ENCODE measurements at places on chromosomes 1 and 21.

DNA sequence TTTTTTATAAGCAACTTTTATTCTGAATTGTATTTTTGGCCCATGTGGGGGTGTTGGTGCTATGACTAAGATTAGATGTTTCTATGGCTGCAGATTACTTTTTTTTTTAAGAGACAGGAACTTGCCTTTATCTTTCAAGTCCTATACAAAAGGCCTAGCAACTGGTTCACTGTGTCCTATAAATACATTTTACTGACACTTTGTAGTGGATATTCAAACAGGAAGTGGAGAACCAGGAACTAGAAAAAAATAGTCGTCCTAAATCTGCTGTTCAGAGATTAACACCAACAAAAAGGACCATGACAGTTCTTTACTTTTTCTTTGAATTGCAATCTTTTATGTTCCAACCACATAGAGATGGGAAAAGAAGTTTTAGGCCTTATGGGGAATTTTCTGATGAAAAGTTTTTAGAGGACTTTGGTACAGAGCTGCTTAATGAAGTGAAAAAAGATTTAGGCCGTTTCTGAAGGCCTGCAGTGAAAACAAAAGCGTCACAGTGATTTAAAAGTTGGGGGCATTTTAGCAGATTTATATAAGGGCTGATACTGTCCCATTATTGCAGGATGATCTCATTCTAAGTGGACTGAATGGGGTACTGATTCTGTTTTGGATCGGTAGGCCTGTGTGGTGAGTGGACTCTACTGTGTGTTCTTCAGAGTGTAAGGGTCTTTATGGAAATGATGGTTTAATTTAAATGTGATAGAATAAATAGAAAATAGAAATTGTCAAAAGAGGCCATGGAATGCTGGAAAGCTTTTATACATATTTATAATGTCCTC, 136.4 kb upstream of the DEPDC1 start:
- peak; percentile 9 for DNase-seq

GRCh38 chr1:93435443-93435842, 12.5 kb upstream of the FNBP1L start:
- no peak for DNase-seq

DNA sequence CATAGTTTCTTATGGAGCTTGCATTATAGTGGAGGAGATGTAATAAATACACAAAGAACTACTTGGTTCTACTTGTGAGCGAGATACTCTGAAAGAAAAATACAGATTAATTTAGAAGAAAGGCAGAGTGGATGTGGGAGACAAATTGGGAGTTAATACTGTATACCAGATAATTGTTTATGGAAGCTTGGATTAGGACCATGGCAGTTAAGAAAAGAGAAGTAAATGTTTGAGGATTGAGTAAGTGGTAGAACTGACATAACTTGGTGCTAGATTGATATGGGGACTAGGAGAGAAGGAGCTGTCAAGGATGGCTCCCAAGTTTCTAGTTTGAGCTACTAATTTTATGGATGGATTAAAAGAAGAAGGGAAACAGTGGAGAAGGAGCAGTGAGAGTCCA, 47.3 kb downstream of the INKA2 start:
- DNase-seq, result no peak

DNA sequence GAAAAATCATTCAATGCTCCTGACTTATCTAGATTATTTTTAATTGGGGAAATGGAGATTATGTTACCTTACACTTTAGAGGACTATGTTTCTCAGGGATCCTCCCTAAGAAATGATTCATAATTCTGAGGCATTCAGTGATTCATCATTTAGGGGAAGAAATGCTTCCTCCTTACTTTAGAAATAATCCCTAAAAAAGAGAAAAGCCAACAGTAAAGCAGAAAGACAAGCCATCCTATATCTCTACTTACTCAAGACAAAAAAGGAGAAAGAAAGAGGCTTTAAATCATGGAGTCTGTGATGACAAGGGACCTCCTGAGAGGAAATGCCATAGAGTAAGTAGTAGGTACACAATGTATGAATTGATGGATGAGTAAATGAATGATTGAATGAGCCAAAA, 137.0 kb downstream of the BRINP2 start:
- no peak for DNase-seq

DNA sequence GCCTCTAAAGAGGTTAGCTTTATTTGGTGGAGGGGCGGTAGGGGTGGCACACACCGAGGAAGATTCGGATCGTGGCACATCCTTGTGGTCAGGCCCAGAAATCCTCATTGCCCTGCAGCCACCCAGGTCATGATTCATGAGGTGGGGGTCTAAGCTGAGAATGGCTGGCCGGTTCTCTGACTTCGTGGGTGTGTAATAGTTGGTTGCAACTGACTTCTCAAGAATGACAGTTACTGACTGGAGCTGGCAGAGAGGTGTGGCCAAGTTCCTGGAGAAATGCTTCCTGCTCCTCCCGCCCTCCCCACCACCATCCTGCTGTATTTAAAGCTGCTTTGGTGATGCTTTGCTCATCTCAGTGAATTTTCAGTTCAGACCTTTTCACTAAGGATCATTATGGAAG, 198.6 kb downstream of the KIF26B start:
- no peak for DNase-seq

DNA sequence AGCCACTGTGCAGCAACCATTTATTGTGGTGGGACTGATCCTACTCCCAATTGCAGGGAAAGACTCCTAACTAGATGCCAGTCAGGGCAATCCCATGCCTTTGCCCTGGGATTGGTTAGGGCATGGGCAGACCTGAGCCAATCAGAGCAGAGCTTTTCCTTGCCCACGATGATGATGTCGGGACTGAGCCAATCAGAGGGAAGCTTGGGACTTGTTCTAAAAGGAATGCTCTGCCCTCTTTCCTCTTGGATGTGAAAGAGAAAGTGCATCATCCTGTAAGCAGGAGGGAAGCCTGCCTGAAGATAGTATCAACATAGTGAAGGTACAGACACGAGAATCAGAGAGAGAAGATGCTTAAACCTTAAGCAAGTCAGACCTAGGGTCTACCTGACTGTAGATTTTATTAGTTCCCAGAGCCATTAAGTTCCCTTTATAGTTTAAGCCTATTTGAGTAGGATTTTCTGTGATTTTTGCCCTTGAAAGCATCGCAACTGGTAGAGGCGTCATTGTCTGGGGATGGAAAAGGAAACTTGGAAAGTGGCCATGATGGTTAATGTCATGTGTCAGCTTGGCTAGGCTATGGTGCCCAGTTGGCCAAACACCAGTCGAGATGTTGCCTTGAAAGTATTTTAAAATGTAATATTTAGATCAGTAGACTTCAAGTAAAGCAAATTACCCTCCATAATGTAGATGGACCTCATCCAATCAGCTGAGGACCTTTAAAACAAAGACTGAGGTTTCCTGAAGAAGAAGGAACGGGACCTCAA, 19.9 kb downstream of the IRF2BP2 start:
- no peak for DNase-seq

DNA sequence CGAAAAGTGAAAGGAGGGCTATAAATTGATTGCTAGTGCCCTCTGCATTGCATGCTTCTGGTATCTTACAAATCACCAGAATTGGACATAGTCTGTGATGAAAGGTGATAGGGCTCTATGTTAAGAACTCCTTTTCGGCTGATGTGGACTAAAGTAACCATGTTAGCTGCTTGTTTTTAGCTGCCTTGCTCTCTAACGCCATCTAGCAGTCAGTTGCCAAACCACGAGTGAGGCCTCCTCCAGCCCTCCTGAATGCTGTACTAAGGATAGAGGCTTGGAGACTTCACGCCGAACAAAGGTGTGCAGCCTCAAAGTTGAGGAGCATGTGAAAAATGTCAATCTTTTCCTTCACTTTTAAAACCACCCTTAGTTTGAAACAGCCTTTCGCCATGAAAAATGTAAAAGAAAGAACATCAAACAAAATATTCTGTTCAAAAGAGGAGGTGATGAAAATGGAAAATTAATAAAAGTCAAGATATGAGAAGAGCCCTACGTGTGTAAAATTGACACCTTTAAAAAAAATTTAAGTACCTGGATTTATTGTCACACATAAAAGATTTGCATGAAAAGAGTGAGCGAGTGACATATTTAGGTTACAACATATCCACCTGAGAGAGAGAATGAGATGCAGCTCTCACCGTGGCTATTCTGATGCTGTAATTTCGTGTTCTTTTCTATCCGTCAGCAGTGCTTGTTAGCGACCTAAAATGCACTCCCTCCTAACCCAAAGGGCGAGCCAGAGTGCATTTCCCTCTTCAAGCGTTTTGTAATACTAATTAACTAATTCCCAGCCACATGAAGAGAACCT, 8.1 kb downstream of the LRRC53 start:
- no peak for DNase-seq

- no peak for DNase-seq
Observed at GRCh38 chr1:150513351-150513791, 2.2 kb upstream of the FALEC start.

DNA sequence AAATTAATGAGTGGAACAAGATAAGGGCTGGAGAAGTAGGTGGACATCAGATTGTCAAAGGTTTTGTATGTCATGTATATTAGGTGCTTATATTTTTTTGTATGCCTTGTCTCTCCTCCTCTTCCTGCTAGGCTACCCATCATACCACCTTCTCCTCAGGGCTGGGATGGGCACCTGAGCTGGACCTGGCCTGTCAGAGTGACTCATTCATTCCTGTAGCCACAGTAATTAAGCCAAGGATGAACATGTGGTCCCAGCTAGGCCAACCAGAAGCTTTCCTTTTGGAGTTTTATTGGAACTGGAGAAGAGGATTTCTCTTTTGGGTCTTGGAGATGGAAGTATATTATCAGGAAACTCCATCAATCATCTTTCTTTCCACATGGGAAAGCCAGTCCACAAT, 21.2 kb downstream of the PTGS2 start:
- no peak for DNase-seq

DNA sequence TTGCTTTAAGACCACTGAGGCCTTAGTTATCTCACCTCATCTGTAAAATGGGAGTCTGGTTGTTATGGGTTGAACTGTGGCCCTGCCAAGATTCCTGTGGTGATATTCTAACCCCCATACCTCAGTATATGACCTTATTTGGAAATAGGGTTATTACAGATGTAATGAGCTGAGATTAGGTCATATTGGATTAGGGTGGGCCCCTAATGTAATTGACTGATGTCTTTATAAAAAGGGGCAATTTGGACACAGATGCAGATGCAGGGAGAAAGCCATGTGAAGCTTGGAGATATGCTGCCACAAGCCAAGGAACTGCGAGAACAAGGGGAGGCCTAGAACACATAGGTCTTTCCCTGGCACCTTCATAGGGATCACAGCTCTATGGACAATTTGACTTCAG, 3.9 kb downstream of the C1orf87 start:
- DNase-seq, result no peak
